Natural killer cell (primary cell): ENCODE measurements at places on chromosomes 3 and 15. TPM values are rescaled to one million over a fixed set of nuclear protein-coding genes. Genes with fewer than 3 reads are reported as not detected.

DNA sequence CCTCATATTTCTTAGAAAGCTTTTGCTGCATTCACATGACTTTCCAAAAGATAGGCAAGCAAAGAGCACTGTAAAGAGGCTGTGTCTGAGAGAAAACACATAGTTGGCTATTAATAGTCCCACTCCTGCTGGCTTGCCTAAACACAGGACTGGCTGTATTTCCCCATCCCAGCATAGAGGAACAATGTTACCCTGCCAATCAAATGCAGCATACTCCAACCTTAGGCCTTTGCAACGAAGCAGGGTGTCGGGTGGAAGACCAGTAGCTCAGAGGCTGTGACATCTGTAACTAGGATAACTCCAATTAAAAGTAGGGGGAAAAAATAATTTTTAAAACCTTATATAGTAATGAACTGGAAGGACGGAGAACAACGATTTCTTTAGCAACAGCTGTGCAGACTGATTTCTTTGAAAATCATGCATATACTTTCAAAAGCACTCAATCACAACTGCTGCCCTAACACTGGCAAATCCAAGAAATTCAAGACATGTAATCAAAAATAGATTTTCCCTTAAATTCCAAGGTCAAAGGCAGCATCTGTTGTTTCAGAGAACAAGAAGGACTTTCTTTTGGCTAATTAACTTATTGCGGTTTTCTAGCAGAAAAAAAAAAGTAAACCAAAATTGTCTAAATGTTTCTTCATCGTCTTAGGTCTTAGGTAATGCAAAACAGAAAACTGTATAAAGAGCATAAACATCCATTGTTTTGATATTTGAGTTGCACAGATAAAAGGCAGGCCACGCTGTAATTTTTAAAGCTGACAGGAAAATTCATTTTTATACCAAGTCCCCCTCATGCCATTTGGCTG, 139.3 kb downstream of the TNIK start:
- no peak for DNase-seq
- no peaks in the 10 kb centered on the region for H3K27me3 ChIP-seq
- no peaks in the 10 kb centered on the region for H3K36me3 ChIP-seq
- H3K4me3 ChIP-seq: no peak overlapping the region

DNA sequence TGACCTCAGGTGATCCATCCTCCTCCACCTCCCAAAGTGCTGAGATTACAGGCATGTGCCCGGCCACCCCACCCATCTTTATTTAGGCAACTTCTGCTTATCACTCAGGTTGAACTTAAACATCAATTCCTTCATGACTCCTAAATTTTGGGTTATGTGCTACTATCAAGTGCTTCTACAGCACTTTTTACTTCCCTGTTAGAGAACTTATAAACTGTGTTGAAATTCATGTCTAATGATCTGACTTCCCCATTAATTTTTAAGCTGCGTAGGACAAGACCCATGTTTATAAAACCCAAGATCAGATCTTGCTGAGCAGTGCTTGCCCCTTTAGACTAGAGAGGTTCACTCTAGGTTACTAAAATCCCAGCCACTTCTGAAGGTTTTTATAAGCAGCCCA, 266.2 kb upstream of the TPRG1 start:
- DNase-seq: no peak
- H3K36me3 ChIP-seq: no peaks in the 10 kb centered on the region
- H3K4me3 ChIP-seq: no peak overlapping the region
- H3K4me1 ChIP-seq: no peaks in the 10 kb centered on the region

DNA sequence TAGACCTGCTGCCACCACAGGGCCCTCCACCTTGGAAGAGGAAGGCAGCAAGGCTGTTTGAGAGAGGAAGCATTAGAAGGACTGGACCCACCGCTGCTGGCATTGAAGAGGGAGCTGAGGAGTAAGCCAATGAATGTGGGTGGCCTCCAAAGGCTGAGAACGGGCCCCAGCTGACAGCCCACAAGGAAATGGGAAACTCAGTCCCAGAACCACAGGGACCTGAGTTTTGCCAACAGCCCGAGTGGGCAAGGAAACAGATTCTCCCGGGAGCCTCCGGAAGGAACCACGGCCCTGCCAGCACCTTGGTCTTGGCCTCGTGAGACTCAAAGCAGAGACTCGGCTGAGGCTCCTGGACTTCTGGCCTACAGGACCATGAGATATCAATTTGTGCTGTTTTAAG, 95.4 kb upstream of the SNRPA1 start:
- no peaks in the 10 kb centered on the region for H3K27me3 ChIP-seq
- H3K4me3 ChIP-seq: no peak overlapping the region
- DNase-seq: no peak
- H3K4me1 ChIP-seq: peaks cover 18% of the 10 kb centered on the region
- H3K36me3 ChIP-seq: no peaks in the 10 kb centered on the region

DNA sequence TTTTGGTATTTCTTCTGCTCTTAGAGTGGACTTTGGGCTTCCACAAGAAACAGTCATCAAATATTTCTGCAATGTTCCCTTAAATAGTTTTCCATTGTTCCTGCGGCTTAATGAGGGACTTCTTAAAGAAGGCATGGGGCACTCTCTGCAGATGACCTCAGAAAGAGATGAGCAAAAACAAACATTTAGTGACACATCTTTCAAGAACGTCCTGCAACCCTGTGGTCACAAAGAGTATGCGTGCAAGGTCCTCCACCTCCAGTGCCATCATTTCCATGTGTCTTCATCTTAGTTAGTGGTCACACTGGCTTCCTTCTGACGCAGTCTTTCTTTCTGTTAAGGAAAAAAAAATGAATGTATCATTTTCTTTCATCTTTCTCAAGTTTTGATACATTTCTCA, 56.2 kb downstream of the GREM1 start:
- H3K27me3 ChIP-seq: no peaks in the 10 kb centered on the region
- DNase-seq: no peak
- no peaks in the 10 kb centered on the region for H3K36me3 ChIP-seq
- H3K4me1 ChIP-seq: no peaks in the 10 kb centered on the region
- no peak overlapping the region for H3K27ac ChIP-seq

DNA sequence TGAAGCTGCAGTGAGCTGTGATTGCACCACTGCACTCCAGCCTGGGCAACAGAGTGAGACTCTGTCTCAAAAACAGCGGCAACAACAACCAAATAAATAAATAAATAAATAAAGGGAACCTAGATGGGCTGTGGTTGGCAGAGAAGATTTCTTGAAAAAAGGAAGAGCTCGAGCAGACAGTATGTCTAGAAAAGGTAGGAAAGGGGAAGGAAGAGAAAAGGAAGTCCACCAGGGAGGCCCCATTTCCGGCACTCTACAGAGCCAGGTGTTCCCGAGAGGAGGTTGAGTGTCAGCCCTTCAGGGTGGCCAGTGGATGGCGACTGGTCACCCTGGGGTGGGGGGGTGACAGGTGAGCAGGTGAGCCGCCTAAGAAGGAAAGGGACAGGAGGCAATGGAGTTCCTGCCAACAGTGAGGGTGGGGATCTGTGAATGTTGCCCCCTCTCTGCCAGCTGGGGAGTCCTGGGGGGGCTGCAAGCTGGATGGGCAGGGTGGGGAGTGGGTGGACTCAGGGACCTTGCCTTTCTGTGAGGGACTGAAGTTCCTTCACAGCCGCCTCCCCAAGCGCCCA, 14.8 kb downstream of the PAQR5 start:
- H3K27ac ChIP-seq: no peak overlapping the region
- no peaks in the 10 kb centered on the region for H3K36me3 ChIP-seq
- H3K27me3 ChIP-seq: no peaks in the 10 kb centered on the region
- H3K4me3 ChIP-seq: no peak overlapping the region
- no peaks in the 10 kb centered on the region for H3K4me1 ChIP-seq
- DNase-seq: no peak

DNA sequence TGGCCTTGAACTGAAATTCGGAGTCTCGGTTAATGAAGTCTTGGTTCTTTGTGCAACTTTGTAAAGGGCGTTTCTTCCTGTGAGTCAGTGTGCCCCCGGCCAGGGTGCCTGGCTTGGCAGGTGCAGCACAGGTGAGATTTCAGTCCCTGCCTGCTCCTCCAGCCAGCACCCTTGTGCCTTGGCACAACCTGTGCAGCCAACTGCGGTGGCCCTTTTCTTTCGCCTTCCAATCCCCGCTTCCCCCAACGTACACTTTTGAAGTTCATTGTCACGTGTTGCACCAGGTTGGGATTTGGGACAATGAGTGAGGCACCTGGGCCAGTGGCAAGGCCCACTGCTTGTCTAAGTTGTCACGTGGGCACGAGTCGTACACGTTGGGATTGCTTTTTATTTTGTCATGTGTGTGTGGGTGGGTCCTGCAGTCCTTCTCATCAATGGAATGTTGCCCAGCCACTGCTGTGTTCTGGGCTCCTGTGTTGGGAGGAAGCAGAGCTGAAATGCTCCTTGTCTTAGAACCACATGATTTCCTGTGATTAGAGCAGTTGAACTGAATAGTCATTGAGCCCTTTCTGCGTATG, 242.9 kb upstream of the BHLHE40 start:
- no peak overlapping the region for H3K4me3 ChIP-seq
- peaks cover 5% of the 10 kb centered on the region for H3K36me3 ChIP-seq
- peak; percentile 30 for DNase-seq
- H3K4me1 ChIP-seq: peaks cover 51% of the 10 kb centered on the region
- H3K27me3 ChIP-seq: no peaks in the 10 kb centered on the region

DNA sequence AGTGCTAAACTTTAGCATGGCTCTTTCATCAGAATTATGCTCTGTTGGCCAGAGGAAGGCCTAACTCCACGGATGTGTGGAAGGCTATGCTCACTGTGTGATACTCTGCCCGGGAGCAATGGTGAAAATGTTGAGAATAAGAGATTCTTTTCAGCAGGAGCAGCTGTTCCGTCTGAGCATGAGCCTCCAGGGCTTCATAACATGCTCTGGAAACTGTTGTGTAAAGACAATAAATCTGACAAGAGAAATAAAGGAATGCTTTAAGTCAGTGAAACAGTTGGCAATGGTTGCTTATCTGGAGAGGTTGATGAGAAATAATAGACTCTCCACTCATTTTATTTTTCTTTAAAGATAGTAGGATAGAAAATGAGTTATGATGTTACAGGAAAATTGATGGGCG, 269.8 kb downstream of the DIPK2A start:
- H3K27ac ChIP-seq: no peak overlapping the region
- no peaks in the 10 kb centered on the region for H3K36me3 ChIP-seq
- H3K27me3 ChIP-seq: no peaks in the 10 kb centered on the region
- no peak overlapping the region for H3K4me3 ChIP-seq

DNA sequence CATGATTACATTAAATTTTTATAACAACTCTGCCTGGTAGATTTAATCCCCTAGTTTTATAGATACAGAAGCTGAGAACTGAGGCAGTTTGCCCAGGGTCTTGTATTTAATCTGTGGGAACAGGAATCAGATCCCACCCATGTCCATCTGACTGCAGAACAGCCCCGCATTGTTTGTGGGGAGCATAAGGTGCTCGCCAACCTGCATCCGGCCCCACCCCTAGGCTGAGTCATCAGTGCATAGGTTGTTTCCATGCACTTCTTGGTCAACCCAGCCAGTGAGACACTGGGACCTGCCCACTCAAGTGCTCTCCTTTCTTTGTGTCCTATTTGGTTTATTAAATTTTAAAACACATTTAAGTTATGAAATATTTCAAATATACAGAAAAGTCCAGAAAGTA, 266.2 kb downstream of the OPA1 start:
- H3K27ac ChIP-seq: no peak overlapping the region
- no peaks in the 10 kb centered on the region for H3K4me1 ChIP-seq
- DNase-seq: no peak
- no peaks in the 10 kb centered on the region for H3K27me3 ChIP-seq
- H3K36me3 ChIP-seq: no peaks in the 10 kb centered on the region
- H3K4me3 ChIP-seq: no peak overlapping the region

DNA sequence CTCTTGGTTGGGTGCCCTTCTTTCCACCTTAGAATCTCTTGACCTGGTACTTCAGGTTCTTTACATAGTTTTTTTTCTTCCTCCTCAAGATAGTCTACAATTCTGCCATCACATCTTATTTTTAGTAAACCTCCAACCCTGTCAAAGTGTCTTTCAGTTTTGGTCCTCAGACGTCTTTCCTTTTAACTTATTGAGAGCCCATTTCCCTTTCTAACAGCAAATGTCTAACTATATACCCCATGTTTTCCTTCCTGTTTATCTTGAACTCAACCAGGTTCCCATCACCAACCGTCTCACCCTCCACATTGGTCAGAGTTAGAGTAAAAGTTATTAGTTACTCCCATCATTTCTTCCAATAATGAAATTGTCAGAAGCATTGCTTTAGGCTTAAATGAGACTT, 10.4 kb downstream of the KBTBD12 start:
- H3K36me3 ChIP-seq: no peaks in the 10 kb centered on the region
- no peaks in the 10 kb centered on the region for H3K27me3 ChIP-seq
- no peak overlapping the region for H3K4me3 ChIP-seq
- peaks cover 3% of the 10 kb centered on the region for H3K4me1 ChIP-seq
- no peak overlapping the region for H3K27ac ChIP-seq
- no peak for DNase-seq

DNA sequence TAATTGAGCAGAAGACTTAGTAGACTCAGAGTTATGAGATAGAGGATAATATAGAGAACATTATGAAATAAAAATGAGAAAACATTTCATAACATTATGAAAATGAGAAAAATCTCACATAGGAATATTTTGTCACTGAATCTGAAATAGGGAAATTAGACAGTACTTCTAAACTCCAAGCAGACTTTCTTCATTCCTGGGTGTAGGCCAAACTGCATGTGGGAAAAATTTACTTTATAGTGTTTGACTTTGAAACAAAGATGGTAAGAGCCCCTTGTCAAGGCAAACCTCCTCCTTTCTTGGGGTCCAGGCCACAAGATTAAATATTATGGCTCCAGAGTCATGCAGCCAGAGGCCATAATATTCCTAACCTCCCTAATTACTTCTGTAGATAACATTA, 6.7 kb upstream of the OR5H14 start:
- H3K4me1 ChIP-seq: no peaks in the 10 kb centered on the region
- H3K27ac ChIP-seq: no peak overlapping the region
- no peak overlapping the region for H3K4me3 ChIP-seq
- DNase-seq: no peak
- no peaks in the 10 kb centered on the region for H3K36me3 ChIP-seq
- H3K27me3 ChIP-seq: no peaks in the 10 kb centered on the region

GRCh38 chr3:112333002-112333380, at the start of gene CD200:
TSS of gene CD200 (plus strand) at chr3:112333156. CDS start at chr3:112333213, 57 bp downstream.
- peak; percentile 67 for DNase-seq
- H3K27ac ChIP-seq: no peak within 1 kb of the TSS
- H3K4me1 ChIP-seq: peaks cover 9% of the 10 kb centered on the region
- peaks cover 5% of the 10 kb centered on the region for H3K27me3 ChIP-seq
- no peaks in the 10 kb centered on the region for H3K36me3 ChIP-seq
- H3K4me3 ChIP-seq: peak within 1 kb of the TSS; percentile 51

DNA sequence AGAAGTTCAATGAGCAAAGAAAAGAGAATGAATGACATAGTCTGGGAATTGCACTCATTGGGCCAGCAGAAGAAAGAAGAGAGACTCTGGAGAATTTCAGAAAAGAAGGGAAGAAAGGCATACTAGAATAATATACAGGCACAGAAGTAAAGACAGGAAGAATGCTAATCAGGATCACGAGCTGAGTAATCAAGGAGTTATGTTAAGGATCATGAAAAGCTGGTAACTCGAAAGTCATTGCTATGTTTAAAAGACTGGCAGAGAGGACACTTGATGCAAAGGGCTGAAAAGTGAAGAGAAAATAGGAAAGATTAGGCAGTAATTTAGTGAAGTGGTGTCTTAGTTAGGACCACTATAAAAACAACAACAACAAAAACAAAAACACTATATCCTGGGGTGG, 284.1 kb downstream of the ZBBX start:
- H3K36me3 ChIP-seq: no peaks in the 10 kb centered on the region
- no peak overlapping the region for H3K27ac ChIP-seq
- no peaks in the 10 kb centered on the region for H3K4me1 ChIP-seq

LMAN1L gene
- total RNA-seq: 0.94 TPM

SNTN gene
- total RNA-seq: not detected

ELP6 gene
- 18.1 TPM for total RNA-seq

ST8SIA2 gene
- total RNA-seq: not detected

RAB6B gene
- total RNA-seq: 1.6 TPM

TRPM1 gene
- total RNA-seq: not detected

SYNM gene
- total RNA-seq: 0.11 TPM
